ENCODE measurements at places on chromosomes 7 and 10.
A peak's percentile ranks its signal among the peaks of the same experiment; 100 is the strongest.

DNA sequence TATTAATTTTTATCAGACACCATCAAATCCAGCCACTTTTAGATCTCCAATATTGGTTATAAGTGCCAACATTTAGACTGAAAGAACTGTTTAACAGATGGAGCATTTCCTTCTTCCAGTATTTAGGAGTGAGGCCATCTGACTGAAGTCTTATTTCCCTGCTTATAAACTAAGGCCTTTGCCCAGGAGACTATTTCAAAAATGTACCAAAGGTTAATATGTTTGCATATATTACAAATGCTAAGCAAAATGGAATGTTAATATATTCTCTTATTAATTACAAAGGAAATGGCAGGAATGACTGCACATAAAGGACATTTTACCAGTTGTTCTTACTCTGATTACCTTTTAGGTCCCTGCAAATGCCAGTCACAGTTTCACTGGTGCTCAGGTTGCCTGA lies 238.9 kb upstream of the PLXNA4 start:
- no peak for DNase-seq

DNA sequence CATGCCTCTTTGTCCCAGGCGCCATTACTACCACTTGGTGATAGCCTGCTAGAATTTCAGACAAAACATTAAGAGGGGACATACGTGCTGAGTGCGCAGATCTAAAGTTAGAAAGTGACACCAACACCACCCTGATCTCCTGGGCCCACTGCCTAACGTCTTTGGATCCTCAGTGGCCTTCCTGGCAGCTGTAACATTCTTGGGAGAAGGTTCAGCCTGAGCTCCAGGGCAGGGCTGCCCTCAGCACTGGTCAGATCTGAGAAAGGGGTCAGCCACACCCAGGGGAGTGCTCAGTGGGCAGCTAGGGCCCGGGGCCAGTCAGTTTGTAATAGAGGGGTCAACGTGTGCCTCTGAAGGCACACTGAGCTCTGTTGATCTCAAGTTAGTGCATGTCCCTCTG lies 48.4 kb downstream of the ZCCHC24 start:
- no peak for DNase-seq

DNA sequence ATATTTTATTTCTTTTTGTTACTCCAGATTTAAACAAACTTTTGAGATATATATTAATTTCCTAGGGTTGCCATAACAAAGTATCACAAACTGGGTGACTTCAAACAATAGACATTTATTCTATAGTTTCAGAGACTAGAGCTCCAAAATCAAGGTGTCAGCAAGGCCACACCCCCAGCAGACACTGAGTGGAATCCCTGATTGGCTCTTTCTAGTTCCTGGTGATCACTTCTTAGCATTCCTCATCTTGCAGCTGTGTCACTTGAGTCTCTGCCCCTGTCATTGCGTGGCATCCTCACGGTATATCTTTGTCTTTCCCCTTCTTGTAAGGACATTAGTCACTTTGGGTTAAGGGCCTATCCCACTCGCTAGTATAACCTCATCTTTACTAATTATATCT lies 7.6 kb upstream of the SLC26A3 start:
- DNase-seq: no peak

DNA sequence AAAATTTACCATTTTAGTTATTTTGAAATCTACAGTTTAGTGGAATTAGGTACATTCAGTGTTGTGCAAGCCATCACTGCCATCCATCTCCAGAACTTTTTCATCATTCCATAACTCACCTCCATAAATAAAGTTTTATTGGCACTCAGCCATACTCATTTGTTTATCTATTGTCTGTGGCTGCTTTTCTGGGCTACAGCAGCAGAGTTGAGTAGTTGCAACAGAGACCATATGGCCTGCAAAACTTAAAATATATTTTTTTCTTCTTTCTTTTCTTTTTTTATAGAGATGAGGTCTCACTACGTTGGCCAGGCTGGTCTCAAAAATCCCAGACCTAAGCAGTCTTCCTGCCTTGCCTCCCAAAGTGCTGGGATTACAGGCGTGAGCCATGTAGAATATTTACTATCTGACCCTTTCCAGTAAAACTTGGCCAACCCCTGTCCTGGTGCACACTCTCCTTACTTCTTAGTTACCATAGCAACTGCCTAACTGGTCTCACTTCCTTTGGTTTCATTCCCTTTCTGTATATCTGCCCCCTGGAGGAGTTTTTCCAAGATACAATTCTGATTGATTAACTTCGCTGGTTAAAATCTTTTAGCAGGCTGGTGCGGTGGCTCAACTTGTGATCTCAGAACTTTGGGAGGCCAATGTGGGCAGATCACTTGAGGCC lies 133.2 kb downstream of the CUX1 start:
- DNase-seq: peak; percentile 71

- no peak for DNase-seq
Measured at GRCh38 chr10:112295853-112296830, 12.9 kb downstream of the TECTB start.

DNA sequence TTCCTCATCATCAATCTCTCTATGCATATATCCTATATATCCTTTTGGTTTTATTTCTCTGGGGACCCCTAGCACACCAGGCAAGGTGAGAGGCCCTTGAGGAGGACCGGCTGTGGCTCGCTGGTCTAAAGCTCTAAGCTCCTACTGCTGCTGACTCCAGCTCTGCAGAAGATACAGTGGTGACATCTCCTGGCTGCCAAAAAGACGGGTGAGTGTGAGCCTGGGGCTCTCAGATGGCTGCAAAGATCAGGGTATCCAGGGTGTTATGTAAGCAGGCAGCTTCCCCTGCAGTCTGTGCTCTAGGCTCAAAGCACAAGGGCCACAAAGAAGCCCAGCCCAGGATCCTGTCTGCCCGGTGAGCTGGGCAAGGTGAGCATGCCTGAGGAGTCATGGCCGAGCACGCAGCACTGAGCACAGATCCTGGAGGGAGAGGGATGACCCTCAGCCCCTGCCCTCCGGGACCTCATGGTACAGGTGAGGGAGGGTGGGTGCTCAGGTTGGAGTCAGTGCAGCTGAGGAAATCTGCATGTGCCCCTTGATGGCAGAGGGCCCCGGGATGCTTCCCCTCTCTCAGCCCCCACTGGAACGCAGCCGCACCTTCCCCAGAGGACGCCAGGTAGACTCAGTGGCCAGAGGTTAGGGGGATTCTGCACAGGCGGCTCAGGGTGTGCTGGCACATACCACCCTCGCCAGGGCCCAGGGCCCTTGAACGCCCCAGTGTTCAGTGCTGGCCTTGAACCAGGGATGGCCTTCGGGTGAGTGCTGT lies 95.4 kb upstream of the INSIG1 start:
- no peak for DNase-seq

GRCh38 chr10:120457431-120458172 lies 575 bp downstream of the PLPP4 start:
- DNase-seq: peak; percentile 22

DNA sequence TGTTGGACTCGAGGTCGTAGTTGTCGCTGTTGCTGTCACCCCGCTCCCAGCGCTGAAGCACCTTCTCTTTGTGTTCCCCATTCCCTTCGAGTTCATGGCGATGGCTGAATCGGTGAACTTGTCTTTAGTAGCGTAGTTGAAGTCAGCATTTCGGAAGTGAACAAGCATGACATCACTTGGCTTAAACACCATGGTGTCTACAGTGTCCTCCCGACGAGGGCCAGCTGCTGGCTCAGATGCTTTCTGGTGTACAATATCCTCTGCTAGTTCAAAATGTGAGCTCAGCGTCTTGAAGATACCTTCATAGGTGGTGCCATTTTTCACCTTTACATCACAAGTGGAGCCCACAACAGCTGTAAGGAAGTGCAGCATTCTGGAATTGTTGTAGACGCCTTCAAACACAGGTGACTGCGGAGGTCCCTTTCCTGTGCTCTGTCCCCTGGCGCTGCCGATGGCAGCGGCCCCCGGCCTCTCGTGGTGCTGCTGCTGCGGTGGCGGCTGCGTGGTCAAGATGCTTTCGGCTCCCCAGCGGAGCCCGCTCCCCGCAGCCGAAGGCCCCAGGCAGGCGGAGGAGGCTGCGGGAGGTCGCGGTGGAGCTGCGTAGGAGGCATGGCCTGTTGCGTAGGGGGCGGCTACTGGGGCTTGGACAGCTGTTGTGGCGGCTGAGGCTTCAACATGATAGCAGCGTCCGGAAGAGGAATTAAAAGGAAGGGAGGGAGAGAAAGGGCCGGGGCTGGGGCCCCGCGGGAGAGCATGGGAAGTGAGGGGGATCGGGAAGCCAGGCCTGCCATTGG lies 59.3 kb downstream of the ANKMY2 start:
- DNase-seq: peak; percentile 29

DNA sequence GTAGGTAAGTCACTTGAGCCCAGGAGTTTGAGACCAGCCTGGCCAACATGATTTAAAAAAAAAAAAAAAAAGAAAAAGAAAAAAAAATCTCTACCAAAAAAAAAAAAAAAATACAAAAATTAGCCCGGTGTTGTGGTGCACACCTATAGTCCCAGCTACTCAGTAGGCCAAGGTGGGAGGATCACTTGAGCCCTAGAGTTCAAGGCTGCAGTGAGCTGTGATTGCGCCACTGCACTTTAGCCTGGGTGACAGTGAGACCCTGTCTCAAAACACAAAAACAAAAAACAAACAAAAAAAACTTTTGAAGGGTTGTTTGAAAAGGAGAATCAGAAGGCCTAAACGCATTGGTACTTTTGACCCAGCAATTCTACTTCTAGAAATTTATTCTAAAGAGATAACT lies 13.7 kb downstream of the TLL2 start:
- DNase-seq: no peak

DNA sequence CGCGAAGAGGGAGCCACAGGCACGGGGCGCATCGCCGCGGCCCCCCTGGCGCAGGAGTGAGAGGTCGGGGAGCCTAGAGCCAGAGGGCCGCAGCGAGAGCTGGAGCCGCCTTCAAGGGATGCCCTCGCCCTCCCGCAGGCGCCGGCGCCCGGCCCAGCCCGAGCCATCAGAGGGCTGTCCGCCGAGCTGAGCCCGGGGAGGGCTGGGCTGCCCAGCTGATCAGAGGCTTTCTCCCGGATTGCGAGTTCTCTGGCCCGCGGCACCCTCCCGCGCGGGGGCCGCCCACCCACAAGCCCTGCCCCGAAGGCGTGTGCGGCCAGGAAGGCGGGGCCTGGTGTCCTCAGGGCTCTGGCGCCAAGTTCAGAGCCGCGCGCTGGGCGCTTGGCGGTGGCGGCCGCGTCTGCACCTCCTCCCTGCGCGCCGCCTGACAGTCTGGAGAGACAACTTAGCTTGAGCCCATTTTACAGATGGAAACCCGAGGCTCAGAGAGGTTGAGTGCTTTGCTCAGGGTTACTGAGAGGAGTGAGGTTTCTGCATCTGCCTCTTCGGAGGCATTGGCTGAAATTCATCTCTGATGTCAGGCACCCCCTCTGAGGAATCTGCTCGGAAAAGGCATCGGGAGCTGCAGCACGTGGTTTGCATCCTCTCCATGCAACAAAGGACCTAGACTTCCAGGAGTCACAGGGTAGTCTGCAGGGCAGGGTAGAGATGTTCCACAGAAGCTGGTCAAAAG lies 3.8 kb upstream of the ANTXRL start:
- peak; percentile 61 for DNase-seq

DNA sequence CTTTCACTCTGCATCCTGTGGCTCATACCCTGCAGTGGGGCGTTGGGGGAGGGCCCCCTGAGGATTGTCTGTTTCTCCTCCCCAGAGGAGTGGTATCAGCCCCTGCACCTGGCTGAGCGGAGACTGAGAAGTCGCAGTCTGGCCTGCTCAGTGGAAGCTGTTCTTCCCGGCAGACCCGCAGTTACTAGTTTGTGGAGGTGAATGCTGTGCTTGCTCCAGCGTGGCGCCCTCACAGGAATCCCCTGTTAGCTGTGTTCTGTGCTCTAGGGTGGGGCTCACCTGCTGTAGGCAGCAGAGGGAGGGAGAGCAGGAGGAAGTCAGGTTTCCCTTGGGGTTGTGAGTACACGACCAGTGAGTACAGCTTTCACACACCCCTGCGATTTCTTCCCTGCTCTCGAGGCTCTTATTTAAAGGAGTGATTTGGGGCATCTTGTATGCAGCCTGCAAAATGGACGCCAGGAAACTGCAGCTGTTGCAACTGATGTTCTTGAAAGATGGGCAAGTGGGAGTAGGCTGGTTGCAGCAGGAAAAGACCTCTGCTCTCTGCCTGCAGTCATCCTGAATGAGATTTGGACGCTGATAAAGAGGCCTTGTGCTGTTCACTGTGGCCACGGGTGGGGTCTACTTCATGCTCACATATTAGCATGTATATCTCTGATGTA lies 66.4 kb downstream of the HK1 start:
- no peak for DNase-seq

DNA sequence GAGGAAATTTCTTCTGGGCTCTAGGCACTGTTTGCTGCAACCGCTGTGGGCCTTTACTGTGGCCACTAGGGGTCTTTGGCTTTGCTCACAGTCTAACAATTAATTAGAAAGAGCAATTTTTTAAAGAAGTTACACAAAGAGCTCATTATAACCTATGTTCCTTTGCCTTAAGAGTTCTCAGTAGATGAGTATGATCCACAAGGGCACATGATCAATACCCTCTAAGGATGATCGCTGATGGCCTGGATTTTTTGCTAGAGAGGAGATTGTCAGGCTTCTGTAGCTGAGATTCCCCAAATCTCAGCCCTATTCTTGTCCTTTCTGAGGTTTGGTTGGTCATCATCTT lies 80.8 kb upstream of the RHOBTB1 start:
- no peak for DNase-seq

DNA sequence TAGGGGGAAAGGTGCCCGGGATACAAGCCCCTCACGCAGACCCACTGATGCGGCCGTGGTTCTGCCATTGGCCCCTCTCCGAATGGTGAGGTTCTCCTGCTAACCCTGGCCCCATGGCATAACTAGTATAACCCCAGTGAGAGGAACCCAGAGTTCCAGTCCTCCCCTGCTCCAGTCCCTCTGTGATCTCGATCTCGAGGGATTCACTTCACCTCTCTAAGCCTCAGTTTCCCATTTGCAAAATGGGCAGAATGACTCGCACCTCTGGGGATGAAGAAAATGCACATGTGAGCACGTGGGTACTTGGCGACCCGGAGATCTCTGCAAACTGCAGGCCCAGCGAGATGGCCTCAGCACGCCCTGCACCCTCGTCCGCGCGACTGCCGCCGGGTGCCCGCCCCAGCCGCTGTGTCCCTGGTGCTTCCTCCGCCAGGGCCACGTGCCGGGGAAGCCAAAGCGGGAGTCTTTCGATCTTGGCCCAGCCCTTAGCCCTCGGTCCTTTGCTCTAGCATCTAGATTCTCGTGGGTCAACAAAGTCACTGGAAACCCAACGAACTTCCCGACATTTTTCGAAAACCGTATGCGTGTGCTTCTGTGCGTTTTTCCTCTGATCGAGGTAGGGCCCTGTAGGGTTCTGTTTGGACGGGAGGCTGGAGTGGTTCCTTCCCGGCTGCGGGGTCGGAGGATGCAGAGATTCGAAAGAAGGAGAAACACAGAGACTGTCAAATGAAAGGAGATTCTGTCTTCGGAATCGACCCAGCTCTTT lies 169.8 kb downstream of the UBE2H start:
- no peak for DNase-seq

GRCh38 chr10:20990604-20991003 lies 93.5 kb upstream of the NEBL start:
- peak; percentile 60 for DNase-seq

DNA sequence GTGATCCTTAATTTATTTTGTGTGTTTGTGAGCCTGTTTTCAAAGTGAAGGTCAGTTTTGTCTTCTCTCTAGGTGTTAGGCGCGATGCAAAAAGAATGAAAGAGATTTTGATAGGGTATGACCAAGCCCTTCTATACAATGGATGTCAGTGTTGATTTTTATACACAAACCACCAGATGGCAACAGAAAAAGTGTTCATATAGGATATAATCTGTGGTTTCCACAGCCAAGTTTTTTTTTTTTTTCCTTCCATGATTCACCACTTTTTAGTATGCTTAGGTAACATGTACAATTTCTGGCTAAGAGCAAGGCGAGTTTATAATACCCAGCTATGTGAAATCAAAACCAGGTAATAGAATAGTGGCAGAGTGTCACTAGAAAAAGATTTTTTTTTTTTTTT lies 8.1 kb downstream of the SDK1 start:
- DNase-seq: peak; percentile 23

- DNase-seq: no peak
Measured at GRCh38 chr7:159167139-159167538, 22.5 kb upstream of the VIPR2 start.

Data from astrocyte of the spinal cord (primary cell).